ENCODE measurements at places on chromosomes 12 and 14.

DNA sequence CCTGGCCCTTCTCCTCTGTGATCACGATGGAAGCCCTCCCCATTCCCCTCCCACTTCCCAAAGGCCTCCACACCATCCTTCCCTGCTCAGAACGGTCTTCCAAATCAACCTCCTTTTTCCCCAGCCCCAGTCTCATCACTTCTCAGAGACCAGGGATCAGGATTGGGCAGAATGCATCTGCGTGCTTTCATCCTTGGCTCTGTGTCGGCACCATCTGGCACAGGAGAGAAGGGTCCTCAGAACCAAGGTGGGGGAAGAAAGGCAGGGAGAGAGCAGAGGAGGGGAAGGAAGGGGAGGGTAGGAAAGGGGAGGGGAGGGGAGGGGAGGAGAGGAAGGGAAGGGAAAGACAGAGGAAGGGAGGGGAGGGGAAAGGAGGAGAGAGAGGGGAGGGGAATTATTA lies 52.4 kb upstream of the FICD start:
- DNase-seq = no peak

- DNase-seq = peak; percentile 62
These were observed 6.0 kb downstream of the GPR132 start for GRCh38 chr14:105059035-105059924.

- DNase-seq = no peak
These were observed 119.2 kb downstream of the NAV3 start for GRCh38 chr12:77949943-77950342.

- peak; percentile 29 for DNase-seq
These were observed 37.8 kb downstream of the MYO1H start for GRCh38 chr12:109385339-109386058.

DNA sequence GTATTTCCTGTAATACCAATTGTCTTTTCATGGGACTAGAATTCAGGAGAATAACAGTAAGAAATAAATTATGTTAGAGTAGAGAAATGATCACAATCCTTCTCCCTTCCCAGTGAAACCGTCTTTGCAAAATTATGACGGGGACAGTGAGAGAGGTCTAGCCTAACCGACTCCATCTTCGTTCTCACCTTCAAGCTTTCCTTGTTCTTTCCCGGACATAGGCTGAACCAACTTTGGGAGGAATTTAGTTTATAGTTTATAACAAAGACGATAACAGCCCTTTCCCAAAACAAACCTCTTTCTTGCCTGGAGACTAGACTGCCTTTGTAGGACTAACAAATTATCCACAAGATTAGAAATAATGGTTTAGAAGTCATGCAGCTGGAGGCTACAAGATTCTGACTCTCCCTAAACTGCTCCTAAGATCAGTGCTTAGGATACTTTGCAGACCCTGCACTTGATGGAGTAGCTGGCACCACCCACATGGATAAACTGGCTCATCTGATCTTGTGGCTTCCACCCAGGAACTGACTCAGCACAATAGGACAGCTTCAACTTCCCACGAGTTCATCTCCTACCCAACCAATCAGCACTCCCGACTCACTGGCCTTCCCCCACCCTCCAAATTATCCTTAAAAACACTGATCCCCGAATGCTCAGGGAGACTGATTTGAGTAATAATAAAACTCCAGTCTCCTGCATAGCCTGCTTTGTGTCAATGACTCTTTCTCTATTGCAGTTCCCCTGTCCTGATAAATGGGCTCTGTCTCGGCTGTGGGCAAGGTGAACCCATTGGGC lies 521.2 kb upstream of the TBX3 start:
- DNase-seq = no peak
